NCI-H2029 treated with DMSO at 0.1 percent for 48 hours (cell line): ENCODE measurements at places on chromosomes 7 and 10.

DNA sequence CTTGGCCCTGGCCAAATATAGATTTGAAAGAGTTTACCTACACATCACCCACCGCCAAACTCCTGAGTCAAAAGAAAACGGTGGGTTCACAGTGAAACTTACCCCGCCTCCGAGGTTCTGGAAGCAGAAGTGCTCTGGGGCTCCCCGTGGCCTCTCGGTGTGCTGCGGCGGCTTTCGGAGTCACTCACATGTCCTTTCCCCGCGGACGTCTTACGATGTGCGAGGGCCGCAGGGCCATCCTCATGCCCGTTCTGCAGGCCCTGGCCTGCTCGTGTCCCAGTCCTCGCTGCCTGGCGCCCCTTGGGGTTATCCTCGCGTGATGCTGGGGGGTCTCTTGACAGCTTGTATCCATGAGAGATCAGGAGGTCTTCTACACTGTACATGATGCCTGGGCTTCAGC lies 12.0 kb downstream of the JCAD start:
- DNase-seq, result no peak

- DNase-seq, result no peak
Measured at GRCh38 chr10:71502190-71502589, 105.5 kb downstream of the CDH23 start.

DNA sequence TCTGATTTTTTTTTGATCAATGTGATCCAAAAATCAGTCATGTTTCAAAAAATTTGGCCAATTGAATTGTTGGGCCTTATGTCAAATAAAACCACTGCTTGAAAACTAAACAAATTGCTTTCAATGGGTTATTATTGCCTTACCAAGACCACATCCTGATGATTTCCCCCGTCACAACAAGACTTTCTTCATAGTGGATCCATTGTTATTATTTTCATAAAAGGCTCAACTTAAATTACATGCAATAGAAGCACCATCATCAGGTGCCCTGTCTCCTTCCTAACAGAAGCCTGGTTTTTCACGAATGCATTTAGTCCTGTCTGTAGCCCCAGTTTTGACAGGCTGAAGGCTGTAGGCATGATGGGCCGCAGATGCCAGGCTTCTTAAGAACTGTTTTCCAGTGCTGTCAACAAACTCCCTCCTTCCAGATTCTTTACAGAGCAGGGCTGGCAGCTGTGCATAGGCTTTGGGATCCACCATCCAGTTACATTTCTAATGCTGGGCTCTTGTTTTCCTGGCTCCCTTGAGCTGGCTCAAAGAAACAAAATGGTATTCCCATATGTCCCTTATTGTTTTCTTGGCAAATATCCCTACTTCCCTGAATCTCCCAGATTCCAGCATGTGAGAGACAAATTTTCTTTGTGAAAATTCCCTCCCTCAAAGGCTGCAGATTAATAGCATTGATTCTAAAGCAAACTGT lies 302.0 kb downstream of the TWIST1 start:
- no peak for DNase-seq

DNA sequence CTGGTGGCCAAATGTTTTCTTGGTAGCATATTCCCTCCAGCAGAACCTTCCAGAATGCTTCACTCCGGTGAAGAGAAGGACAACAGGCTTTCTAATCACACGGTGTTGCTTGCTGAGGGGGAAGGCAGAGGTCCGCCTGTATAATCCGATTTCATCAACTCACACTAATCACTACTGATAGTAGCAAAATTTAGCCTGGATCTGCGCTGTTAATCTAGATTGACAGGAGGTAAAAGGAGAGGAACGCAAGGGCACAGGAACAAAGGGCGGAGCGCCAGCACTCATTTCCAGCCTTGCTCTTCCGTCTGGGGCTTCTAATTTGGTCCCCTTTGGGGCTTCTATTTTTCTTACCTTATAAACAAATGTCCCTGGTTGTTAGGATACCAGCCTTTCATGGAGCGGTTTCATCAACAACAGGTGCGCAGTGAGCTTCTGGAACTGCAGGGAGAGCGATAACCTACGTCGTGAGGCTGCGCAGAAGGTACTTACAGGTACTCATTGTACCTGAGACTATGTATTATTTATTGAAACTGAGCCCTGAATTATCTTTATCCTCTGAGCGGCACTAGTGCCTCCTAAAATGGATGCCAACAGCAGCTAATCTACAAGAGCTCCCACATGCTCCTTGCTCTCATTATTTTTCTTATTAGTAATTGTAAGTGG lies 150.6 kb downstream of the CACNB2 start:
- no peak for DNase-seq

DNA sequence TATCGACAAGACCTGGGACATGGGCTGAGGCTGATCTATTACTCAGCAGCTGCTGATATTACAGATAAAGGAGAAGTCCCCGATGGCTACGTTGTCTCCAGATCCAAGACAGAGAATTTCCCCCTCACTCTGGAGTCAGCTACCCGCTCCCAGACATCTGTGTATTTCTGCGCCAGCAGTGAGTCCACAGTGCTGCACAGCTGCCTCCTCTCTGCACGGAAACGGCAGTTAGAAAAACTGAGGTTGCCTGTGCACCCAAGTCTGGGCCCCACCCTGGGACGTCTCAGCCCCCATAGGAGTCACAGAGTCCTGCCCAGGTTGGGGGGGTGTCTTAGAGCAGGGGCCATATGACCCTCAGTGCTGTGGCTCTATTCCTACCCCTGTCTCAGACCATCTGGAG lies 167.4 kb upstream of the PRSS58 start:
- no peak for DNase-seq

GRCh38 chr10:6678211-6678803 lies 98.2 kb upstream of the PRKCQ start:
- no peak for DNase-seq

- no peak for DNase-seq
Measured at GRCh38 chr10:112950714-112951358, 789 bp downstream of the TCF7L2 start.

GRCh38 chr7:145293228-145293701 lies 457.4 kb upstream of the TPK1 start:
- DNase-seq, result no peak

- no peak for DNase-seq
Measured at GRCh38 chr7:131957338-131958020, 401.1 kb upstream of the PODXL start.

- DNase-seq, result no peak
Measured at GRCh38 chr7:150926066-150926465, 52.1 kb downstream of the KCNH2 start.

DNA sequence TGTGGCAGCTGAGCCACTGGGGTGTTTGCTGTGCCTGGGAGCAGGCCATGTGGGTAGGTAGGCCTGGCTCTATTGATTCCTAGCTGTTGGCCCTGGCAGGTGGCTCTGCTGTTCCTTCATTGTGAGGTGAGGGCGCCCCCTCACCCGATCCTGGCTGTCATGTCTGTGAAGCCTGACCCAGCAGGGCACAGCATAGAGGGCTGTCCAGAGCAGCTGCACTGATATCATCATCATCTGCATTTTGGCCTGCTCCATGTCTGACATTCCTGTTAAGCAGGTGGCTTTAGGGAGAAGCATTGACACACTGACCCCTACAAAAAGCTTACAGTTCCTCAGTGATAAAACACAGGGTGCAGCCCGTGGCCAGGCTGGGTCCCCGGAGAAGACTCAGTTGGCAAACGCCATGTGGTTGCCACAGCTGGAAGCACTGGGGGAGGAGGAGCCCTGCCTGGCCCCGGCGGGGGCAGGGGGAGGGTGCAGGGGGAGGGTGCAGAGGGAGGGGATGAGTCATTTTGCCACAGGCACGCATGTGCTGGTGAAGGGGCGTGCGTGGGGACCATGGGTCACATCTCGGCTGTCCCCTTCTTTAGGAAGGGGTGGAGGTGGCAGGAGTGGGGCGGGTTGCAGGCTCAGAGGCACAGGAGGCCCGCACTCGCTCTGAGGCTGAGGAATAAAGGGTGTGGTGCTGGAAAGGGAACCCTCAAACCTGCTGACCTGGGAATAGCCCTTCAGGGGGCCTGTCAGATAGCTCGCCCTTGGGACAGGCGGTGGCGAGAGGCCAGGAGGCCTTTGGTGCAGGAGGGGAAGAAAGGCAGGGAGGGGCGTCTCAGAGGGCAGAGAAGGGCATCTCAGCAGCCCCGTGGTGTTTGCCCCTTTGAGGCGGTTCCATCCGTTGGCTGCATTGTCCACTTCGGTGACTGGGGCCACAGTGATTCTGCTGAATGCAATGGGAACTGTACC lies 31.6 kb downstream of the IKZF1 start:
- no peak for DNase-seq

DNA sequence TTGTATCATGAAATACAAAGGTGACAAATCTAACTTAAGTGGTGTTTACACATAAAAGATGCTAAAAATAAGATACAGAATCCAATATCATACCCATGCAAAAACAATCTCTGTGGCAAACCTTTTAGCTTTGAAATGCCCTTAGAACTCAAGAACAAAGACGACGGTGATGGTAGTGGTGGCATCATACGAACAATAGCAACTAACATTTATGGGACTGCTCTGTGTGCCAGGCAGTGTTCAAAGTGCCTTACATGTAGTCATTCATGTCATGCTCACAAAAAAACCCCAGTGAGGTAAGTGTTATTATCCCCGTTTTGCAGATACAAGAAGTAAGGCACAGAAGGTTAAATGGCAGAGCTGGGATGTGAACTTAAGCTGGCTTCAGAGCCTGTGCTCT lies 563.9 kb downstream of the PARD3 start:
- no peak for DNase-seq

- DNase-seq, result no peak
Measured at GRCh38 chr7:158811461-158811860, 17.8 kb downstream of the ESYT2 start.

GRCh38 chr7:149824748-149825566 lies 13.2 kb upstream of the ZNF862 start:
- no peak for DNase-seq

DNA sequence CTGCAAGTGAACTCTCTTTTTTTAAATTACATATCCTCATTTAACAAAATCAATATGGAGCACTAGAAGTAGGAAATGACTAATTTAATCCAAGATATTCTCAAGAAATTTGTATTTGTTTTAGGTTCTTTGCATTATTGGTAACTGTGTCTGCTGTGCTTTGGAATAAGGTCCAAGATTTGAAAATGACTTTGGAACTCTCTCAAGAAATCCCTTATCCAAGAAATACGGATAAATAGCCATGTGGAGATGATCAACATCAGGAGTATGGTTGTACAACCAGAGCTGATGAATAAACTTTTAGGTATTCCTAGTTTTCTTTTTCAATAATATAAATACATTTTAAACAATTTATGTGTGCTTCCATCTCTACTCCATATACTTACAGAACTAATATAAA lies 279.9 kb upstream of the SEMA3C start:
- no peak for DNase-seq

DNA sequence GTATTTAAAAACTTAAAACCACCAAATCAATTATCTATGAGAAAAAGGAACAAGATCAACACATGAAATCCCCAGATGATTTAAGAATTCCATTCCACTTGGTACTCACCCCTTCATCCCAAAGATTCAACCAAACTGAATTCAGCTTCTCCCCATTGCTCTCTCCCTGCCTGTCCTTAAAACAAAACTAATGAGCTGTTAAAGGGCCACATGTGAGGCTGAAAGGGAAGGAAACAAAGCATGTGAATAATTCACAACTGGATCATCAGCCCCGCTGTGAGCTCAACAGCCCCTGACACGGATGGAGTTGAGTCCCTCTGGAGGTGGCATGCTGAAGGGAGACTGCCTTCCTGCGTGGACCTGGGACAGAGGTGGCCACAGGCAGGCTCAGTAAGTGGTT lies 32.9 kb downstream of the VOPP1 start:
- DNase-seq, result no peak

DNA sequence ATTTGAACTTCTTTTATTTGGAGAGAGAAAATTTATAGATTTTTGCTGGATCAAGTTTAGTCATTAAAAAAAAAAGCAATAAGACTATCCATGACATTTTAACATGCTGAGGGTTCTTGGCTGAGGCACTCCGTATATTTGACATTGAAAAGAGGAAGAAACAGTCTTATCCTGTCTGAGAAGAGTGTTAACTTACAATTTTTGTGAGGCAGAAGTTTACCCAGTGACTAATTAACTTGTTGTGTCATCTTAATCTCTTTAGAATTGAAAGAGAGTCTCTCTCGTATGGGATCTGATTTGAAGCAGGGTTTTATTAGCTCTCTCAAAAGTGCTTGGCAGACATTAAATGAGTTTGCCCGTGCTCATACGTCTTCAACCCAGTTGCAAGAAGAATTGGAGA lies 39.3 kb downstream of the SEC23IP start:
- DNase-seq, result no peak

DNA sequence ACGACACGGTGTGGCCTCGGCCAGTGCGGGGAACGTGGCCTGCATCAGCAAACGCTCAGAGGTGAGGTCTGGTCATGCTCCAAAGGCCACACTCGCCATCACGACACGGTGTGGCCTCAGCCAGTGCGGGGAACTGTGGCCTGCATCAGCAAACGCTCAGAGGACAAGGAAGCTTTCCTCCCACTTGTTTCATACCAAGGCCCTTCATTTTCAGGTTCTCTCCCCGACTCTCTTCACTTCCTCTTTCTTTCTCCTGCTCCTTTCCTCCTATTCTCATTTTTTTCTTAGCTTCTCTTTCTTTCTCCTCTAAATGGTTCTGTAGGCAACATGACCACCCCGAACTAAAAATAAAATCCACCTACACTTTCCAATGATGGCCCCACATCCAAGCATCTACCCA lies 384.4 kb upstream of the SHH start:
- no peak for DNase-seq

DNA sequence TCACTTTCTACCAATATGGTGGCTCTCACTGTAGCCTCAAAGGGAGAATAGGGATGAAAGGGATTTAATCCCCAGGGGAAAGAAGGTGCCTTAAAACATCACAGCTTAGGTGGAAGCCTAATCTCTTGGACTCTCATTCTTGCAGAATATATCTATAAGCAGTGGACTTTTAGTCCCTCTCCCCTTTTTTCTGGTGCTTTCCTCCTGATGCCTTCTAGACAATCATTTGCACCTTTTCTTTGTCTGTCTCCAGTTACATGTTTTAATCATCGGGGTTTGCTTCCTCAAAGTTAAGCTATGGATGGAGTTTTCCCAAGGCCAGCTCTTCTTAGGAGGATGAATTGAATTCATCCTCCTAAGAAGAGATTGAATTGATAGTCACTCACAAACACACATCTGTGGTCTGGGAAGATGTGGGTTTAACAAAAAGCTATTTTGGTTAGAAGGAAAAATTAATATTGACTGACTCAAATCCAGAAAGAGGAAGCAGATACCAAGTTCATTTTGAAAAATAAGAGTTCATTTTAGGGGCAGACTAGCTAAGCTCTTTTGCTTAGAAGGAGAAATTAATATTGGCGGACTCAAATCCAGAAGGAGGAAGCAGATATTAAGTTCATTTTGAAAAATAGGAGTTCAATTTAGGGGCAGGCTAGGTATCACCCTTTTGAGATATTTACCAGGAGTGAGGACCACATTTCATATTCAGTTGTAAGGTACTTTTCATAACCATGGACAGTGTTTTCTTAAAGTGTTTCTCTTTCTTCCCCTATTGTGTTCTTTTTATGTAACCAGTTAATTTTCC lies 35.2 kb upstream of the PLEKHS1 start:
- no peak for DNase-seq

DNA sequence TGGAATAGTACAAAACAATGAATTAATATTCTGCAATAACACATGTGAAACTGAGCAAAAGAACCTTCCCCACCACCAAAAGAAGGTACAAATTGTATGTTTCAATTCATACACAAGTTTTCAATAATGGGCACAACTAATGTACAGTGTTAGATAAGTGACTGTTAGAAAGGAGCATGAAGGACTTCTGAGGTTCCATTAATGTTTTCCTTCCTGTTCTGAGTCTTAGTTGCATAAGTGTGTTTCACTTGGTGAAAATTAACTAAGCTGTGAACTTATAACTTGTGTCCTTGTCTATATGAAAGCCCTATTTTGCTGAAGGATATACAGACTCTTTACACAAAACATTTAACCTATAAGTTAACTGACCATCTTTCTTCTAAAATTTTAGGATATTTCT lies 8.2 kb downstream of the GSAP start:
- no peak for DNase-seq
